NCI-H146 (cell line): ENCODE measurements at places on chromosomes 4 and X.

GRCh38 chr4:164571593-164572390 is 182.1 kb upstream of the SMIM31 start:
- DNase-seq: no peak

- DNase-seq: no peak
Observed at GRCh38 chrX:43661521-43662240, 5.6 kb downstream of the MAOA start.

DNA sequence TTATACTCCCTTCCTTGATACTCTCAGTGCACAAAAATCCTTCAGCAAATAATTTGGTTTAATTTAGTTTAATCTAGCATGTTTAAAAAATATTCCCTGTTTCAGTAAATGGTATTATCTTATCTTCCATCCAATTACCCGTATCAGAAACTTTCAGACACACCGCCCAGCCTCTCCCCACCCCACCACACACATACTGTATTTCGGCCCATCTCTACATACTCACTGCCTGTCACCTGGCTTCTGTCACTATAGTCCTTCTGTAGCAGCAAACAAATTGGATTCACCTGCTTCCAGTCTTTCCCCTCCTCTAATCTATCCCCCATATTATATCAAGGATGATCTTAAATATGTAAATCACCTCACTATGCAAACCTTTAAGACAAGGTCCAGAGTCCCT is 24.8 kb upstream of the GAB1 start:
- no peak for DNase-seq

DNA sequence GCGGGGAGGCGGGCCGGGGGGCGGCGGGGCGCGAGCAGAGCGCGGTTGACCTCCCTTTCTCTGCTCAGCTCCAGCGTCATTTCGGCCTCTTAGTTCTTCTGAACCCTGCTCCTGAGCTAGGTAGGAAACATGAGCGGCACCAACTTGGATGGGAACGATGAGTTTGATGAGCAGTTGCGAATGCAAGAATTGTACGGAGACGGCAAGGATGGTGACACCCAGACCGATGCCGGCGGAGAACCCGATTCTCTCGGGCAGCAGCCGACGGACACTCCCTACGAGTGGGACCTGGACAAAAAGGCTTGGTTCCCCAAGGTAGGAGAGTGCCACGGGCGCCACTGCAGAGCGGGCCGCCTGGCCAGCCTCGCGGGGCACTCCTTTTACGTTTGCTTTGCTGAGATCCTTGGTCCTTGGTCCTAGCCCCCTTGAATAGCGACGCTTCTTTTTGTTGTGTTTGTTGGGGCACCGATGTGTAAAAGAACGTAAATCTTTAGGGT is at the start of gene HTATSF1:
HTATSF1 (plus strand) TSS at position 37 of the 497 bp plus-strand sequence; CDS start at position 130, 93 bp downstream.
- DNase-seq: no peak

GRCh38 chr4:7515390-7515902 is 80.7 kb upstream of the PSAPL1 start:
- no peak for DNase-seq

- no peak for DNase-seq
Observed at GRCh38 chrX:100913111-100913510, 15.6 kb downstream of the XKRX start.

DNA sequence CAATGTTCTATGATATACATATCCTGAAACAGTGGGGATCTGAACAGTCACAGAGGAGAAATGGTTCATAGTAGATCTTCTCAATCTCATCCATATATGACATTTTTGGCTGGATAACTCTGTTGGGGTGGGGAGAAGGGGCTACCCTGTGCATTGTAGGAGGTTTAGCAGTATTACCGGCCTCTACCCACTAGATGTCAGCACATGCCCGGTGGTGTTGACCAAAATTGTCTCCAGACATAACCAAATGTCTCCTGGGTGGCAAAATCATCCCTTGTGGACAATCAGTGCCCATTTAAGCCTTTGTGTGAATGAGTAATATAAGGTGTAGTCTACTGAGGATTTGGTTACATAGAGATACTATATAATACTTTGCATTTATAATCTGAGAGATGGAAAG is 89.9 kb downstream of the PLS3 start:
- DNase-seq: peak; percentile 62

GRCh38 chr4:11230866-11231265 is 197.8 kb downstream of the HS3ST1 start:
- no peak for DNase-seq

DNA sequence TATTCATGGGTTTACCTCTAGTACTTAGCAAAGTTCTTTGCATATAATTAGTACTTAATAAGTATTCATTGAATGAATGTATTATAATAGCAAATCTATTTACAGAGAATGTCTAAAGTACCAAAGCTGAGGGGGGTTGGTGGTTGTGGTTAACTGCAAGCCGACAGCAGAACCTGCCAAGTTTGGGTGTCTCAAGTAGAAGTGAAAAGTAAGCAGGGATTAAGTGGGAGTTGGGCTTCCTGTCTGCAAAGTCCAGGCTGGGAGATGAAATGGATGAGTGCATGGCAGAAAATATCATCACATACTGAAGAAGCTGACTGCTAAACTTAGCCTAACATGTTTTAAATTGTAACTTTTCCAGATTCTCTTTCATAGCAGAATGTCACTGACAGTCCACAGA is 169.6 kb downstream of the CAMK2D start:
- no peak for DNase-seq

- no peak for DNase-seq
Observed at GRCh38 chr4:1747603-1747967, 26.3 kb downstream of the TACC3 start.

DNA sequence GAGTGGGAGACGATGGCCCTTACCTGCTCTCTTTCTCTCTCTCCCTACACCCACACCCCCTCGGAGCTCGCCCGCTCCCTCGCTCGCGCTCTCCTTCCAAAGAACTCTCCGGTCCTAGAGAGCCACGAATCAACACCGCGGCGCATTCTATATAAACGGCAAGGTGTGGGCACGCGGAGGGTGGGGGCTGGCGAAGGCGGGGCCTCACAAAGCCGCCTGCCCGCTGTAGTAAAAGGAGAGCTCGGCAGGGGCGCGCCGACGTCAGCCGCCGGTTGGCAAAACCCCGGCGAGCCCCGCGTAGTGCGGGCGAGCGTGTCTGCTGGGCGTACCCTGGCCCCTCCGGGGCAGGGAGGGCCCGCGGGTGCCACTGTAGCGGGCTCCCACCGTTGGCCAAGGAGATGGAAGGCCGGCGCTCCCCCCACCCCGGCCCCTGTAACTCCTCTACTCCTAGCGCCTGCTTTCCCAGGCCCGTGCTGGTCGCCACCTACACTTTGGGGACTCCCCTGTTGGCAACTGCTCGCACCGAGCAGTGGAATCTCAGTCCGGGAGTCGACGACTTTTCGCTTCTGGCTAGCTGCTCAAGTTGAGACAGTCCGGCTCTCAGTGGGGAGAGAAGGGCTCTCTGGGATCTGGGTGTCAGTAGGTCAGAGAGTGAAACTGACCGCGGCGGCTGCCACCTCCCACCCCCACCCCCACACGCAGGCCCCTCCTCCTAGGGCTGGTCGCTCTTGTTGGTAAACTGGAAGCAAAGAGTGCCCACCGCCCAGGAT is 325.5 kb upstream of the F9 start:
- DNase-seq: peak; percentile 8

DNA sequence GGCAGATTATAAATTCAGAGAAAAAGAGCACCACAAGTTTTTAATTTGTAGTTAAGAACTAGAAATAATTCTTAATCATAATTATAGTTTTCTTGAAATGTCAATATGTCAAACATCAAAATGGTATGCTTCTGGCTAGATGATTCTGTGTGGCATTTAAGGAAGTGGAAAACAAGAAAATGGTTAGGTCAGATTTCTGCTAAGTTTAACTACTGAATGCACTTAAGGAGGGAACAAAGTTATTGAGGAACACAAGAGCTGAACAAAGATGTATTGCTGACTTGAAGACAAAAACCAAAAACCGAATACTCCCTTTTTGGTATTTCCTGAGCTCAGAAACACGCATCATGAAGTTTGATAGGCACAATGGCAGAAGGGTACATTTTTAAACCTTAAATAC is 58.7 kb upstream of the GPR34 start:
- DNase-seq: no peak

DNA sequence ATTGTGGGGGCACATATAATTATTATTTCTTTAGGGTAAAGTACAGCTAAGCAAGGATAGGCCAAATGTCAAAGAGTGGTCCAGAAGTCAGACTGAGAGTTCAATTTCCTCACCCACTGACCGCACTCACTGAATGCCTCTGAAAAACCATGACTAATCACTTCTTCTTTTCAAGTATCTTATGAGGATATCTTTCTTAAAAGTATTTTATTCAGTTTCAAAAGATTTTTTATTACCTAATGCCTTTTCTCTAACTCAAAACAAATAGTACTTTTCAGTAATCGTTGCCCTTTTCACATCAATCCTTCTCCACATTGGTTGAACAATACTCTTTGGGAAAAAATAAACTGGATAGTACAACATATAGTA is 61.7 kb upstream of the CAMK2D start:
- no peak for DNase-seq

DNA sequence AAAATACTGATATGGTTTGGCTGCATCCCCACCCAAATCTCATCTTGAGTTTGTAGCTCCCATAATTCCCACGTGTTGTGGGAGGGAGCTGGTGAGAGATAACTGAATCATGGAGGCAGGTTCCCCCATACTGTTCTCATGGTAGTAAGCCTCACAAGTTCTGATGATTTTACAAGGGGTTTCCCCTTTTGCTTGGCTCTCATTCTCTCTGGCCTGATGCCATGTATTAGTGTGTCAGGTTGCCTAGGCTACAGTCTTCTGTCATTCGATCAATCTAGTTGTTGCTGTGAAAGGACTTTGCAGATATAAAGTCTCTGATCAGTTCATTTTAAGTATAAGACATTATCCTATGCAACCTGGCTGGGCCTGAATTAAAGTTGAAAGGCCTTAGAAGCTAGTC is 209.3 kb upstream of the MAOA start:
- DNase-seq: no peak

- DNase-seq: peak; percentile 2
Observed at GRCh38 chr4:120843849-120844527, 78.5 kb downstream of the PRDM5 start.

- DNase-seq: no peak
Observed at GRCh38 chr4:13164783-13165331, 319.3 kb downstream of the RAB28 start.

DNA sequence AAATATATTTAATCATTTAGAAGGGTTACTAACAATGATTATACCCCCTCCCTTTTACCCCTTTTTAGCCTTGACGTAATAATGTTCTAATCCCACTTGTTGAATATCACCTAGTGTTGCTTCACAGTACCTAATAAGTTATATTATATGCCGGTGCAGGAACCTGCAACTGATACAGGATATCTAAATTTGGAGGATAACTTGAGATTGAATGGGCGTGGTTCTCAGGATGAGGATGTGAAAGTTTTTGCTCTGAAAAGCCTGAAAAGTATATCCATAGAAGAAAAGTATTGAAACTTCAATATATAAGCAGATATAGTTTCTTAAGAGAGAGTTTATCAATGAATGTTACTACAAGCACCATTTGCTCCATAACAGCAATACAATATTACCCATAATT is 59.8 kb downstream of the ZNF711 start:
- no peak for DNase-seq

- peak; percentile 70 for DNase-seq
Observed at GRCh38 chrX:72262077-72262476, 15.0 kb downstream of the RPS4X start.
